ENCODE measurements at places on chromosomes 4 and X. TPM values are rescaled to one million over a fixed set of nuclear protein-coding genes. Genes with fewer than 3 reads are reported as not detected.

C4orf51 gene
- not detected for total RNA-seq

NDST3 gene
- total RNA-seq, result under 0.01 TPM

FUNDC2 gene
- 25.1 TPM for total RNA-seq

NPY2R gene
- total RNA-seq, result under 0.01 TPM

SPOCK3 gene
- total RNA-seq, result 1.0 TPM

IL2RG gene
- total RNA-seq, result not detected

LGI2 gene
- total RNA-seq, result not detected

Data from bronchus fibroblast of lung (primary cell).